ENCODE measurements at places on chromosomes 6 and 20. TPM values are rescaled to one million over a fixed set of nuclear protein-coding genes. Genes with fewer than 3 reads are reported as not detected.

MAP7 gene
- total RNA-seq, result 0.27 TPM

NNAT gene
- total RNA-seq, result not detected

TMEM151B gene
- total RNA-seq, result not detected

TMC2 gene
- not detected for total RNA-seq

DNA sequence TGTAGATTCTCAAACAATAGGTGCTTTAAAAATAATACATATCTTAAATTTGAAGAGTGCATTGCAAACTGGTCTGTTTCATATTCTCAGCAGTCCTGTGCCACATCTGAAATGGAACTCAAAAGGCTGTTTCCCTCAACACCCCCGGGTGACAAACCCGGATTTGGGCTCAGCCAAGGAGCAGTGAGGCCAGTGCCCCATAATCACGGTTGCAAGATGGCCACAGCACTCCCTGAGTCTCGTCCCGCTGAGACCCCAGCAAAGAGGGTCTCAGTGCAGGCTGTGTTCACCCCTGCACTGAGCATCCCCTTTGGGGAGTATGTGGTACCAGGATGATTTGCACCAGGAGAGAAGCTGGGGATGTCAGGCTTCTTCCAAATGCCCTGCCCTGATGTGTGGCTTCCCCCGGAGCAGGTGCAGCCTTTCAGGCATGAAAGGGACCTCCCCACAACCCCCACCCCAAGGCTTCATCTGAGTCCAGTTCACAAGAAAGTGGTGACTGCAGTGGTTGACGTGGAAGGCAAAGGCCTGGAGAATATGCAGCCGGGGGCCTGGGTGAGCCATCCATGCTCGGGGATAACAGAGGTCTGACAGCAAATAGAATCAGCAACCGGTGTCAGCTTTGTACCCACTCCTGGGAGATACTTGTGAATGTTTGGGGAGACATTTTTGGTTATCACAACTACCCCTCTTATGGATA, 202.9 kb downstream of the SYNDIG1 start:
- no peak for DNase-seq

GRCh38 chr20:36349384-36350170, 43.4 kb downstream of the DLGAP4 start:
- no peak for DNase-seq

Data from T-helper 17 cell (primary cell).